NCI-H69 (cell line): ENCODE measurements at places on chromosomes 1 and 21.

DNA sequence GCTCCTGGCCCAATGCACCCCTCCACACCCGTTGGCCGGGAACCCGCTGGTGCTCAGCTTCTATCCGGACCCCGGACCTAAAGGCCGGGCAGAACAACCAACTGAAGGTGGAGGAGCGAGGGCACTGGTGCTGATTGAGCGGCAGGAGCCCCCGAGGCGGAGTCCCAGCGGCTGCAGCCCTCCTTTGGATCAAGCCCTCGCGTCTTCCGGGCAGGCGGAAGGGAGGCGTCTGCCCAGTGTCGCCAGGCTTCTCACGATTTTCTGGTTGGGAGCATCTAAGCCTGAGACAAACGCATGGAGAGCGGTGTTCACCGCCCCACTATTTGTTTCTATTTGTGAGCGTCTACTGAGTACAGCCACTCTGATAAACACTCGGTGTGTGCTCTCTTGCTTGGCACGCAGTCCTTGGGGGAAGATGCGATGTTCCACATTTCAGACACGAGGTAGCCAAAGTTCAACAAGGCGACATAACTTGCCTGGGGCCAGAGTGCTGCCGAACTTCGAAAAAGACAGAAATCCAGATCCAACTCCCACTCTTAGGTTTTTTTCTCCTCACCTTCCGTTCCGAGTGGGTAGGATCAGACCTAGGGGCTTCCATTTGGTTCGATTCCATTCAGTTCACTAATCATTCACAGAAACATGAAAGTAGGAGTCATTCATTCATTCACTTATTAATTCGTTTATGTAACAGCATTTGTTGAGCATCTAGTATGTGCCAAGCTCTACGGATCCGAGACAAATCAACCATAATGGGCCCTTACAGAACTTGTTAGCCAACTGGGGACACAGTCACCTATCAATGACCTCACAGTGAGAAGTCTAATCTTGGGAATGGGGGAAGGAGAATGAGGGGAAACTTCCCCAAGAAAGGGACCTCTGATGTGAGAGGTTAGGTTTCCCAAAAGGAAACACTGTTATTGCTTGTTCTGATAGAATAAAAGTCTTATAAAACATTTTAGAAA lies 4.9 kb upstream of the DMRTA2 start:
- DNase-seq, result no peak

DNA sequence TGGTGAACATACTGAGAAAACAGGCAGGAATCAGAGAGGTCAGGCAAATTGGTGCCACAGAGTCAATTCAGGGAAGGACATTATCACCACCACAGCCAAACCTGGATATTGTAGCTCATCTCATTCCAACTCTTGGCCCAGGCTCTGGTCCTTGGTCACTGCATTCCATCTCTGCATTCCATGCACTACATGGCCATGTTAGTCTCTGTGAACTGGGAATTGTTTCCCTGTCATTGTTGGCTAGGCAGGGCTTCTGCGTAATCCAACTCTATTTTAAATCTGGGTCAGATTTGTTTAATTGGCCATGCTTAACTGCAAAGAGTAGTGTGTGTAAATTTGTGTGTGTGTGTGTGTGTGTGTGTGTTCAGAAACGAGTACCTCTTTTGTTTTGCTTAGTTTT lies 837.6 kb upstream of the ADAMTS5 start:
- no peak for DNase-seq

DNA sequence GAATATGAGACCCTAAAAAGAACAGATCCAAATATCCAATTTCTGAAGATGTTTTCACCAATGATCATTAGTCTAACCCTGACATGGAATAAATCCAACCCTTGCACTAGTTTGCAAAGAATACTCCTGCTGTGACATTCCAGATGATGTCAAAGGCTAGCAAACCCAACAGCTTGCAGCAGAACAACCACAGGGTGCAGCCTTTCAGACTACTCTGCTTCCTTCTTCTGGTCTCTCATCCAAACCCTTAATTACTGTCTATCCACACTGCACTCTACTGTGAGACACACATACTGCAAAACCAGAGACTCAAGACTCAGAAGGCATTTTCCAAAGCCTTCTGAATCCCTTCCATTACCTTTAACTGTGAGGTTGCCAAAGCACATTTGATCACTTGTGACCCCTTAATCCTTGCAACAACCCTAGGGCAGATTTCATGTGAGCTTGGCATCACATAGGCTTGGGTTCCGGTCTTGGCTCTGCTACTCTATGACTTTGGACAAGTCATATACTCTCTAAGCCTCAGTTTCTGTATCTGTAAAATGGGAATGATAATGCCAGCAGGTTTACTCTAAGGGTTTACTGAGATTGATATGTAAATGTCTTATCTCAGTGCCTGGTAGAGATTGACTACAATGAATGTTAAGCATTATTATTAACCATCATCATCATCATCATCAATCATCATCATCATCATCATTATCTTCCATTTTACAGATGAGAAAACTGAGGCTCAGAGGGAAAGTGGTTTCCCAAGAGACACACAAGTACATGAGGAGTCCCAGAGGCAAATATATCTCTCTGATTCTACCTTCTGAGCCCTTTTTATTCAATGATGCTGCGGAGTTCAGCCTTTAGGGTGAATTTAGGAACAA lies 94.5 kb downstream of the SYF2 start:
- peak; percentile 1 for DNase-seq

DNA sequence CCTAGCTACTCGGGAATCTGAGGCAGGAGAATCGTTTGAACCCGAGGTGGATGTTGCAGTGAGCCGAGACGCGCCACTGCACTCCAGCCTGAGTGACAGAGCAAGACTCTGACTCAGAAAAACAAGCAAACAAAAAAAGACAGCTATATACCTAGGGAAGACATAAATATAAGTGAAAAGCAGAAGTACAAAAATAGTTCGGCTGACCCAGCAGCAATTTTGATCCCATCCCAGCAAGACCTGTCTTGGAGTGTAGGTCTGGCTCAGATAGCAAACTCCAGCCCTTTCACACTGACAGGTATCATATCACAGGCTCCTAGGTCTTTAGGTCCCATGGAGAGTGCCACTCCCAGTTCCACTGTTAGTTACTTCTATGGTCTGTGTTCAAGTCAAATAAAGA lies 14.6 kb downstream of the MTX1 start:
- DNase-seq, result no peak

DNA sequence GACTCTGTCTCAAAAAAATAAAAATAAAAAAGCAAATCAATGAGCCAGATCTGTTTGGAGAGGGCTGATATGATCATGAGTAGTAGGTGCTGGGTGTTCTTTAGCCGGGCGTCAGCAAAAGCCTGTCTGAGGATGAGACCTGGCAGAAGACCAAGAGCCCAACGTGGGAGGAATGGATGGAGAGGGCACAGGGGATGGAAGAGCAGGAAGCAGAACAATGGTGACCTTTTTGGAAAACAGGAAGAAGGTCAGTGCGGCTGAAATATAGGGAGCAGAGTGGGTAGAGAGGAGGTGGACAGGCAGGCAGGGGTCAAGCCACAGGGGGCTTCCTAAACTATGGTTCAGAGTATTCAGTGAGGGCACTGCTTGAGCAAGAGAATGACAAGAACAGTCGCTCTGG lies 30.9 kb downstream of the VWA5B1 start:
- no peak for DNase-seq

DNA sequence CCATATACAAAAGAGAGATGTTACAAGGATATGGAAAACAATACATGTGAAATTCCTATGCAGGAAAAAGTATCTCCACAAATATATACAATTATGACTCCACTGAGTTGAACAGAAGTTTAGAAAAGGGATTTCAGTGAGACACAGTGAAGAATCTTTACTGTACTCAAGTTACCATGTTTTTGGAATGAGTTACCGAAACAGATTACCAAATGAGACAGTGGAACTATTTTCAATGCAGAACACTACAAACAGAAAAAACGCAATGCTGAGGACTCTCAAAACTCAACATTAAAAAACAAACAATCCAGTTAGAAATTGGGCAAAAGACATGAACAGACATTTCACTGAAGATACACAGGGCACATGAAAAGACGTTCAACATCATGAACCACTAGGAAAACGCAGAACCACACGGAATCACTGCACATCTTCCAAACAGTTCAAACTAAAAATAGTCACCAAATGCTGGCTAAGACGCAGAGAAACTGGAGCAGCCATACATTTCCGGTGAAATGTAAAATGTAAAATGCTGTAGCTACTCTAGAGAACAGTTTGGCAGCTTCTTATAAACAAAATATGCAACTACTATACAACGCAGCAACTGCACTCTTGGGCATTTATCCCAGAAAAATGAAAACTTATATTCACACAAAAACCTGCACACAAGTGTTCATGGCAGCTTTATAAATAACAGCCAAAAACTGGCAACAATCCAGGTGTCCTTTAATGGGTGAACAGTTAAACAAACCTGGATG lies 118.7 kb downstream of the UBR4 start:
- no peak for DNase-seq

DNA sequence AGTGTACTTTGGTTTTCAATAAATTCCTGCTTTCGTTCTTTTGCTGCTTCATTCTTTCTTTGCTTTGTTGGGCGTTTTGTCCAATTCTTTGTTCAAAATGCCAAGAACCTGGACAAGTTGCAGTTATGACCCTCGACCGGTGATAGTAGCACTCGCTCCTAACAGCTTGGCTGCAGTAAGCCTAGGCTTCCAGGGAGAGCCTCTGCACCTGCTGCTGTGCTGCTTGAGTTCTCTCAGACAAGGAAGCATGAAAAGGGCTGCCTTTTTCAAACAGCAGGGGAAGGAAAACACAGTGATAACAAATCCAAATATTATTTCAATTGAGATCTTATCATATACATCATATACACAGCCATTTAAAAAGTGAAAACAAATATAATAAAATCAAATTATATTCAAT lies 12.8 kb upstream of the RIPK4 start:
- peak; percentile 58 for DNase-seq

GRCh38 chr21:21394064-21394463 lies 395.9 kb downstream of the NCAM2 start:
- DNase-seq, result no peak

DNA sequence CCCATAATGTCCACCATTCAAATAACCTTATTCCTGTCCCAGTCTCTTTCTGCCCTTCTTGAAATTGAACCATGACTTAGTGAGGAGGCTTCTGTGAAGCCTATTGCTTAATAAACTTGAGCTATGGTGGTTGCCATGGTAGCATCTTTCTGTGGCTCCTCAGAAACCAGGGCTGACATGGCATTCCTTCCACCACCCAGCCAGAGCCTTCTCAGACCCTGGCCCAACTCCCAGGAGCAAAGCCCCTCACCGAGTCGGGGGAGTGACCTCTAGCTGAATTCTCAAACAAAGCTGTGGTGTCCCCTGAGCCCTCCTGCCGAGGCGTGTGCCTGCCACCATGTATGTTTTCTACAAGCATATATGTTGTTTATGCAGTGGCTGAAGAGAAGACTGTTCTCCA lies 259.1 kb downstream of the CACNA1E start:
- no peak for DNase-seq

DNA sequence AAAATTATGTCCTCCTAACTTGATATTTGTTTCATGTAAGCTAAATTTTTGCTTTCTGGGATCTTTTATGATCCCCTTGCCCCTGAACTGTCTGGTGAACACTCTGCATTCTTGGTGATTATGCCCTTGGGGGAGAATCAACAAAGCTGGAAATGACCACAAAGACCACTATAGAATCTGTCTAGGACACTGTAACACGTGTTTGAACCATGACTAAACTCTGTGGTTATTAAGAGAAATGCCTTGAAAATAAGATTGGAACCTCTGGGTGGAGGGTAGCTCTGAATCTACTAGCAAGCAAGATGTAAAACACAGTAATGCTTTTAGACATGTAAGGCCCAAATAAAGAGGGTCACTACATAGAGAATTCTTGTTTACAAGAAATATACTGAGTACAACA lies 237.5 kb downstream of the HMCN1 start:
- DNase-seq, result no peak

DNA sequence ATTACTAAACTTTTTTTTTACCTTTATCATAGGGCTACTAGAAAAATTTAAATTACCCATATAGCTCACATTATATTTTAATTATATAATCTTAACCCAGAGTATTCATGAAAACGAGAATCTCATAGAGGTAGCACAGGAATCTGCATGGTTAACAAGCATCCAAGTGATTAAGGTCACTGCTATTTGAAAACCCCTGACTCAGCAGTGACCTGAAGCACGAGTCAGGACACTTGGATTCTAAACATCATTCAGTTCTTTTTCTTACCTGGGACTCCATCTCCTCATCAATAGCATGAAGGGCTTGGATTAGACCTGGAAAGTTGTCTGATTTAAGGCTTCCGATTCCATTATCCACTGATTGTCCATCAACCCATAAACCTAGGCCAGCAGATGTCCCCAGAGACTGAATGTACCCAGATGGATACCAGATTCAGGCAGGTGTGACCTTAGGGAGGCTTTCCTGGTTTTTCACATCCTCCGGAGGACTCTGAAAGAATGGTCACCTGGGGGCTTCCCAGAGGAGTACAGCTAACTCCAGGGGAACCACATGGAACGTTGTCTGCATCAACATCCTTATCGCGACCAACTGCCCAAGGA lies 174.3 kb downstream of the SETD4 start:
- DNase-seq, result no peak

DNA sequence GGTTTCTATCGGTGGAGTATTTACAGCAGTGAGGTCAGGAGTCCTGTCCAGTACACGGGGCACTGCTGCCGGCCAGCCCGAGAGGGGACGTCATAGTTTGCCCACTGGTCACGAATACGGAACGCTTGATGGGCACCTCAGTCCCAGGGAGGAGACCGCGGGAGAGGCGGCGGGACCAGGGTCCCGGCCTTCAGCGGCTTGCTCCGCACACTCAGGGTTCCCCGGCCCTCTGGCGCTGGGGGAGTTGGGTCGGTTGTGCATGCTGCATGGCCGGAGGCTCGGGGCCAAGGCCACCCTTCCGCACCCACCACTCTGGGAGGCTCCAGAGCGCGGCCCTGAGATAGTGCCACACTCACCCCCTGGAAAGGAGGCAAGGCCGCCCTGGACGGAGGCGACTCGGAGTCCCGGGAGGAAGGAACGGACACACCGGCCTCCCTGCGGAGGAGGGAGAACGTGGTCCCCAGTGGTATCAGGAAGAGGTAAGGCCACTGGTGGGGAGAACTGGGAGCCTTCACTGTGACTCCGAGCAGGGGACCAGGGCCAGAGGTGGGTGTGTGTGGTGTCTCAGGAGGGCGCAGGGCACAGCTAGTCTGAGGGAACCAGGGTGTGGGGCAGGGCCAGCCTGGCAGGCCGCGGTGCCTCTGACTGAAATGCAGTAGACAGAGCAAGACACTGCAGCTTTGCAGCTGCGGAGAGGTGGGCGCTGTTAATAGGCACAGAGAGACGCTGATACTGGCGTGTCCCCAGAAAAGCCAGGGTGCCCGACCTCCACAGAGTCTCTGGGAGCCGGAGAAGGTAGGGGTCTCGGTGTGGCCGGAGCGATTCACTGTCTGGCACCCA lies 28.6 kb upstream of the PRSS38 start:
- DNase-seq, result no peak

DNA sequence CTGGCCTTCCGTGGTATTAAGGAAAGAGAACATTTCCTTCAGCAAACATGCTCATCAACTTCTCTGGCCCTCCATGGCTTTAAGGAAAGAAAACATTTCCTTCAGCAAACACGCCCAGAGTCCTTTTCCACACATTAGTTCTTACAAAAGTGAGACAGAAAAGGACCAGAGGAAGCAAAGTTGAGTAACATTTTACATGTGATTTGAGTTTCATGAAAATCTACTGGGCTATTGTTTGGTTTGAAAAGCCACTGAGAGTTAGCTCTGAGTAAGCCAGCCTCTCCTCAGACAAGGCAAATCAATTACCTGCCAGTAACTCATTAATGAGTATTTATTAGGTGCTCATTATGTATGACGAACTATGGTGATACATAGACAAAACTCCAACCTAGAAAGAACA lies 78.0 kb downstream of the NID1 start:
- no peak for DNase-seq

GRCh38 chr1:25996966-25997827 lies 666 bp downstream of the PAFAH2 start:
- peak; percentile 56 for DNase-seq

- peak; percentile 80 for DNase-seq
These were observed 66.1 kb downstream of the TENT5C start for GRCh38 chr1:117671781-117672501.
